ENCODE measurements at places on chromosomes 6 and 20.

- DNase-seq: no peak
Measured at GRCh38 chr6:108667993-108668392, 107.3 kb downstream of the FOXO3 start.

GRCh38 chr6:112691289-112691688, 344.2 kb downstream of the RFPL4B start:
- DNase-seq: no peak

GRCh38 chr6:166952567-166953486, 3.5 kb downstream of the RNASET2 start:
- no peak for DNase-seq

DNA sequence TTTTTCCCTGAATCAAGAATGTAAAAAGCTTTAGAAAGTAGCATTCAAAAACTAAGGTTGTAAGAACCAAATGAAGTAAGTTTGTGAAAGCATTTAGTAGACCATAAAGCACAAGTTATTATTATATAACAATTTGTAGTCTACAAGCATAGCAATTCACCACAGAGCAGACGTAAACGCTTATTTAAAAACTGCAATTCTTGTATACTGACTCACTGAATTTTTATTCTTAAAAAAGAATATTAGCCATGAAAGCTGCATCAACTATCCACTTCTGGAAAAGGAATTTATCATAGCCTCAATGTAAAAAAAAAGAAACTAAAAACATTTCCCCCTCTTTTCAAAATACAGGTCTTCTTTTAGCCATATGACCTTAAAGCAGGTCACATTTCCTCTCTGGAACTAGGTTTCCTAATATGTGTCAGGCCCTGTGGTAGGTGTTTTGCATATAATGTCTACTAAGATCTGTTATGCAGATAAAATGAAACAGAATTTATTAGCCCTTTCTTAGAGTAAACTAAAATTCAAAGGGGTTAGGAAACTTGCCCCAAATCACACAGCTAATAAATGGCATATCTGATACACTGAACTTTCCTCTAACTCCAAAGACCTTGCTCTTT, 2.1 kb downstream of the MAP3K7 start:
- DNase-seq: no peak

- DNase-seq: no peak
Measured at GRCh38 chr6:155676346-155676745, 220.7 kb upstream of the NOX3 start.

- DNase-seq: no peak
Measured at GRCh38 chr6:4185846-4186245, 50.5 kb upstream of the ECI2 start.

DNA sequence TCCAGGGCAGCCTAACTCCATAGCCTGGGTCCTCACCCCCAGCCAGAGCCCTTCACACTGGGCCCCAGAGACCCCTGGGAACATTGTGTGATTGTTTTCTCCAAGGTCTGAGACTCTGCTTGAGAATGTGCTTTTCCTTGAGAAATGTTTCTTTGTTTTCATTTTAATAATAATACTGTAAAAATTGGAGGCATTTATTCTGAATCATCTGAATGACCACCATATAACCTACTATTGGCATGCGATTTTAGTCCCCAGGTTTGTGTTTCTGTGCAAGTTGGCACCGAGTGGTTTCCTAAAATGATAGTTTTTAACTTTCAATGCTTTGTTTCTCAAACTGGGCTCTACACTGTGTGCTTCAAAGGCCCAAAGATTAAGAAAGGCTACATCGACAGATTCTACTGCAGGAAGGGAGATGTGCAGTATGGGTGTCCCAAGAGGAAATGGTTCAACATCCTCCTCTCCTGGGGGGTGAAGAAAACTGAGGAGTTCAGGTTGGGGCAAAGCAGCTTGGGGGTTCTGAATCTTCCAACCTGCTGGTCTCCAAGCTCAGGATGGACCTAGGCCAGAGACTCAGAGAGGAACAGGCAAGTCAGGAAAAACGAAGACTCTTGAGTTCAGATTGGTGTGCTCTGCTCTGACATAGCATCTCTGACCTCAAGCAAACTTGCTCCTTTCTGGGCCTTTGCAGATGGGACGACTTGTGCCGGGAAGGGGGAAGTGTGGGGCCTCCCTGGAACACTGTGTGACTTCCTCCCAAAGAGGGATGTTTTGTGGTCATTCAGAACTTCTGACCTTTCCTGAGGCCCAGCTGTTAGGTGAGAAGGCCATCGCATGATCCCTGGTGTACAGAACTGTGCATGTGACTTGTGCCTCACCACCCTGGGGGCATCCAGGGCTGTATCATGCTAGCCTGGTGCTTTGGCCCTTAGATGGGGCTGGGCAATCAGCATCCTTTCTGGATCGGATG, 31.0 kb downstream of the DAAM2 start:
- DNase-seq: no peak

- DNase-seq: no peak
Measured at GRCh38 chr6:161743509-161744178, 469.8 kb upstream of the AGPAT4 start.

DNA sequence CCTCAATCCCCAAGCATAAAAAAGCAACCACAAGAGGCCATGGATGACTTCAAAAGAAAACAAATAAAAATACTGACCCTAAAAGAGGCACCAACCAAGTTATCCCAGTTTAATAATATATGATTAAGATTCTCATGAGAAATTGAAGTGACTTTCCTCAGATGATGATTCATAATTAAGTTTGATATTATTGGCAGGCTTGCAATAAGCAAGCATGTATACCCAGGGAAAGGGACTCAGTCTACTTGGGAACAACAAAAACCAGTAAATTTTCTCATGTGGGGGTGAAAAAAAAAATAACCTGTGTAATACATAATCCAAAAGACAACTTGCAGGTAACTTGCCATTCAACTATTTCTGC, 19.6 kb downstream of the JAG1 start:
- DNase-seq: no peak

DNA sequence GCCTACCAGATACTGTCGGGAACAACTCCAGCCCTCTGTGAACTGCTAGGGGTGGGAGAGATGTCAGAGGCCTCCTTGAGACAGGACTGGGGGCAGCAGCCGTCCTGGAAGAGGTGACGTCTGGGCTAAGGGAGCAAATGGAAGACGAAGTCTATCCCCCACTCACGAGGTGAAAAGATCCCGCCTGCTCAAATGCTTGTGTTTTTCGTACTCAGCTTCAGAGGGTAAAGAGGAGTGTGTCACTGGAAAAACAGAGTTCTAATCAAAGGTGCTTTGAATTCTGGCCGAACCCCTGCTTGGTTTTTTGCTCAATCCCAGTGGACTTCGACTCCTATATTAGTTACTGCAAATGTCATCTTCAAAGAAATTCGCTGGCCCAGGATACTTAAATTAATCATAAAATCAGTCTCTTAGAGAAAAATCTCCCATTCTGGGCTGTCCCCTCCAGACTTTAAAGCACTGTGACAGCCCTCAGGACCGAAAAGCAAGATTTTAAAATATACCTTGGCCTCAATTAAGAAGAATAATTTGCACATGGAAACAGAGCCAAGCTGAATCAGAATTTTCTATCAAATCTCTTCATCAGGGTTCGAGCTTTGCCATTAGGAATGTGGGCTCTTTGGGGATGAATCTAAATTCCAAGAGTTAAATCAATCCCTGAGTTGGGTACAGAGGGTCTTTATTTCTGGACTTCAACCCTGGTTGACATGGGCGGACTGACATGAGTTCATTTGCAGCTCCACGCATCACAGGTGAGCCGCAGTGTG, 61.8 kb upstream of the AFDN start:
- no peak for DNase-seq

GRCh38 chr20:32336918-32337347, 21.2 kb upstream of the ASXL1 start:
- DNase-seq: no peak

DNA sequence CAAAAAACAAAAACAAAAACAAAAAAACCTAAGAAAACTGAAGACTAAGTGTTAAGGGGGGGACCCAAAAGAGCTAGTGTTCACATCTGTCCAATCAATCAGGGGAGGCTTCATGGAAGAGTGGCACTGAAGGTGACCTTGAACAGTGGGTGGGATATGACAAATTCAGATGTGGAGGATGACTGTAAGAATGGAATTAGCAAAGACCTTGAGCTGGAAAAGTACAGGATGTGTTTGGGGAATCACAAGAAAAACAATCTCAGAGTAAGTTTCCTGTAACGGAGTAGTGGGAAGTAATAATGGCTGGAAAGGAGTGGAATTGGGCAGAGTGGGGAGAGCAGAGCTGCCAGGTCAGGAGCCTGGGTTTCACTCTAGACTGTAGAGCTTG, 2.9 kb upstream of the IER3 start:
- DNase-seq: no peak

- DNase-seq: no peak
Measured at GRCh38 chr20:30419466-30419865, 838.0 kb upstream of the DEFB115 start.

- no peak for DNase-seq
Measured at GRCh38 chr6:28841290-28841689, 82.5 kb downstream of the TRIM27 start.

DNA sequence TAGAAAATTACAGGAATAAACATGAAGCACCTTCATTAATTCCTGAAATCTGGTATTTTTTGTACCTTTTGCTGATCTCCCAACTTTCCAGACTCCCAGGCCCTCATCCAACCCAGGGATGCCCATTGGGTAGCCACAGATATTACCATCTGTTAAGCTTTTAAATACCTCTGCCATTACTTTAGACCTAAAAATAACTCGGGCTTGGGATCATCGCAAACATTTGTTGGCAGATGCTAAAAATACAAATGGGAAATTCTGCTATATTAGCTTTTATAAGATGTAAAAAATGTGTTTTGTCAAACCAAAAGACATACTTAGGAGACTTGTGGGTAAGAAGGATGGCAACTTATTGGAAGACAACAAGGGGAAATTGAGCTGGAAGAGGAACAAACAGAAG, 376.1 kb downstream of the CENPW start:
- DNase-seq: no peak

GRCh38 chr6:23980965-23981364, 145.1 kb upstream of the NRSN1 start:
- no peak for DNase-seq

- DNase-seq: no peak
Measured at GRCh38 chr6:147769496-147770087, 261.1 kb downstream of the SAMD5 start.

DNA sequence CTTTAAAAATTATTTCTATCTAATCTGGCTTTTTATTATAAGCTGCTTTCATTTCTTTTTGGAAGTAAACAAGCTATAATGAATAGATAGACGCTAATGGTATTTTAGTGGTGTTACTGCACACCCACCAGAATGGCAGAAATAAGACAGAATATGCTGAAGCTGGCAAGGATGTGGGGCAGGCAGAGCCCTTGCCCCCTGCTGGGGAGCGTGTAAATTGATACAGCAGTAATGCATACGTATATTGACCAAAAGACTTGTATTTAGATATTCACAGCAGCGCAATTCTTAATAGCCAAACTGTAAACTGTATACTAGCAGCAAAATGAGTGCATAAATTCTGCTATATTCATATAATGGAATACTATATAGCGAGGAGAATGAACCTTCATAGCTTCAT, 35.3 kb downstream of the TMEM181 start:
- no peak for DNase-seq

GRCh38 chr6:156396068-156396771, 381.0 kb upstream of the ARID1B start:
- no peak for DNase-seq

- no peak for DNase-seq
Measured at GRCh38 chr20:52175840-52176239, 15.7 kb downstream of the ZFP64 start.

DNA sequence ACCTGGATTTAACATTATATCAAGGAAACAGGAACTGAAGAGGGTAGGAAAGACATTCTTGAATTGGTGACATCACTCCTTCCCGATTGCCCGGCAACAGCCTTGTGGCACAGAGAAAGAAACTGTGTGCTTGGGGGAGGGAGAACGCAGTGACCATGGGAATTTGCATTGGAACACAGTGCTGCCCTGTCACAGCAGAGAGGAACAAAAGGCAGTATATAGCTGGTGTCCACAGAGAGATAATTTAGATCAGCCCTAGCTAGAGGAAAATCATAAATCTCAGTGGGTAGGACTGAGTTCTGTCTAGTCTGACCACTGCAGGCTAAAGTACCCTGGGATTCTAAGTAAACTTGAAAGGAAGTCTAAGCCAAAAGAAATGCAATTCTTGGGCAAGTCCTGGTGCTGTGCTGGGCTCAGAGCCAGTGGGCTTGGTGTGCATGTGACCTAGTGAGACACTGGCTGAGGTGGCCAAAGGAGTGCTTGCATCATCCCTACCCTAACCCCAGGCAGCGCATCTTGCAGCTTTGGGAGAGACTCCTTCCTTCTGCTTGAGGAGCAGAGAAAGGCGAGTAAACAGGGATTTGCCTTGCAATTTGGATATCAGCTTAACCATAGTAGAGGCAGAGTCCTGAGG, 697.6 kb downstream of the HACE1 start:
- no peak for DNase-seq

DNA sequence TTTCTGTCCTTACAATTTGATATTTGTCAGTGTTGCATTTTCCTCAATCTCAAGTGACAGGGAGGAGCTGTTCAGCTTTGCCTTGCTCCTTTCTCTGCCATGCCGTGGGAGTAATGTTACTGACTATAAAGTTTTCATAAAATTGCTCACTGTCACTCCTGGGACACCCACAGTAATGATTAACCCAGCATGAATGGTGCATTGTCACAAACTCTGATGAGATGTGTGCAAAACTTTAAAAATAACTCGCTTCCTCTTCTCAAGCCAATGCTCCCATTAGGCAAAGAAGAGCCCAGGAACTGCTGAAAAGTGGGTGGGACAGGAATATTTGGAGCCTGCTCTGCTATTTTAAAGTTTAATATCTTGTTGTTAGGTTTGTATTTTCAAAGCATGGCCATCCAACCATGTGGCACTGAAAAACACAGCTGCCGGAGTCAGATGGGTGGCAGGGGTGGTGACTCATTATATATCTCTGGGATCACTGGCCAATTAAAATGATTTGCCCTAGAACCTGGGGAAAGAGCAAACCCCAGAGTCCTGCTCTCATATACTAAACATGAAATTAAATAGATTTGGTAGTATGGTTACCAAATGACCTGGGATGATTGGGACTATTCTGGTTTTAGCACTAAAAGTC, 260.1 kb downstream of the BTBD3 start:
- DNase-seq: no peak

- DNase-seq: peak; percentile 45
Measured at GRCh38 chr20:43983359-43983758, 68.7 kb downstream of the TOX2 start.

DNA sequence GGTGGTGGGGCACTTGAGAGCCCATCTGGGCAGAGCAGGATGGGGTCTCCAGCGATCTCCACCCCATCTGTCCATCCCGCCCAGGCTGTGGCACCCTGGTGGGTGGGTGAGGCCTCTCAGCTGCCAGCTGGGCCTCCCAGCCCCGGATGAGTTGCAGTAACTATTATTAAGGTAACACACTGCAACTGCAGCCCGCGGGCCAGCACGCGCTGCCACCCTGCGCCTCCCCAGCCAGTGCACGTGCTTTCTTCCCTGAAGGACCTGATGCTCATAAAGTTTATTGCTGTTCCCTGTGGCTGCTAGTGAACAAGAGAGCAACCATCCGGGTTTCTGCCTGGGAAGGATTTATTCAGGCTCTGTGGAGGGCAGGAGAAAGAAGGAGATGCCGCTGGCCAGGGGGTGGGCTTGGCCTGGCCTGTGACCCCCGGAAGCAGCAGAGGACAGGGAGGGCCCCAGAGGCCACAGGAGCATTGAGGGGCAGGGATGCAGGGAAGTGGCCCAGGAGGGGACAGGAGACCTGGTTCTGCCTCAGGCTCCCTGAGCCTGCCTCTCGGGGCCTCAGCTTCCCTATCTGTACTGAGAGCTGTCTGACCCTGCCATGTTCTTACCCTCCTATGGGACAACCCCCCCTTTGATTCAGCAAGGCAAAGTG, 1.7 kb downstream of the IP6K3 start:
- DNase-seq: no peak

- no peak for DNase-seq
Measured at GRCh38 chr20:36106606-36107005, 47.9 kb upstream of the EPB41L1 start.

Measured in activated naive CD8-positive, alpha-beta T cell treated with anti-CD3 and anti-CD28 coated beads, Interleukin-2, amount 10 ng/mL, durations not matched to agents 7 days and 5 days (primary cell).